Left renal pelvis (tissue), 4 donors: ENCODE measurements at places on chromosomes 16 and 17. TPM values are rescaled to one million over a fixed set of nuclear protein-coding genes. Genes with fewer than 3 reads are reported as not detected.

GRCh38 chr17:45070809-45071208 is 9.7 kb downstream of the NMT1 start:
- no peak for DNase-seq

DNA sequence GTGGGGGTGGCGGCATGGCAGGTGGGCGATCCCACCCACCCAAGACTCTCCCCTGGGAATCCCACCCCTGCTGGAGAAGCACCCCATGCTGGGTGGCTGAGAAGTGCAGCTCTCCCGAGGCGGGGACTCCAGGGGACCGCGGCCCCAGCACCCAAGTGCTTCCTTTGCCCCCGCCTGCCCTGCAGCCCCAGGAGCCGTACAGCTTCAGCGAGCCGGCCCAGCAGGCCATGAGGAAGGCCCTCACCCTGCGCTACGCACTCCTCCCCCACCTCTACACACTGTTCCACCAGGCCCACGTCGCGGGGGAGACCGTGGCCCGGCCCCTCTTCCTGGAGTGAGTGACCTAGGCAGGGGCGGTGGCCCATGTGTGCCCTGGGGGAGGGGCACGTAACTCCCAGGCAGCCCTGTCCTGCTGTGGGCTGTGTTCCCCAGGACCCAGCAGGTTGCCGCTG is 11.7 kb downstream of the GAA start:
- no peak for DNase-seq

GRCh38 chr16:67790071-67790470 is 16.3 kb downstream of the RANBP10 start:
- no peak for DNase-seq

- no peak for DNase-seq
These were observed 16.4 kb upstream of the SMIM36 start for GRCh38 chr17:55527540-55528118.

The KCNJ2 gene
- polyA plus RNA-seq: 2.5 TPM

The C17orf113 gene
- 3.4 TPM for polyA plus RNA-seq

- DNase-seq: no peak
These were observed 618.3 kb downstream of the MAF start for GRCh38 chr16:78982096-78982744.

DNA sequence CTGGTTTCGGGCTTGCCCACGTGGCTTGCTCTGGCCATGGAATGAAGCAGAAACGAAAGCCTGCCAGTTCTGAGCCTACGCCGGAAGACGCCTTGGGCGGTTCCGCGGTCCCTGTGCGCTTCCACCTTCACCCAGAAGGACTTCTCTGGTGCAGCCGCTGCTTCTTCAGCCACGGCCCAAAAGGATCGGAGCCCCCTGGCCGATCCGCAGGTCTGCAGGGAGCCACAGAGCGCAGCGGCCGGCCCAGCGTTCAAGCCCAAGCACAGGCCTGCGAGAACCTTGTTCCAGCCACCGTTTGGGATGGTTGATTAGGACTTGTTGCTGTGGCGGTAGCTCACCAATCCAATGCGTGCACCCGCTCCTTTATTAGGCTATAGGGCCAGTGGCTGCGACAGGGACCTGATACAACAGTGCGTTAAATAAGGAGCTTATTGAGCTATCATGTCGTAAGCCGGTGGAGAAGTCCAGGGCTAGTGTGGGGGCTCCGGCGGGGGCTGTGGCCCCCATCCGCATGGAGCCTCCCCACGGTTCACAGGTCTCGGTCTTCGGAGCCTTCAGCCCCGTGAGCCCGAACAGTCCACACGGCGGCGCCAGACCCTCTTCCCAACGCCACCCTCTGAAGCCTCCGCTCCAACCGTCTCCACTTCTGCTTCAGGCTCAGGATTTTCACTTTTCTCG is 10.2 kb upstream of the MPP2 start:
- no peak for DNase-seq

- DNase-seq: no peak
These were observed 39.3 kb upstream of the SLC38A10 start for GRCh38 chr17:81334391-81334901.

DNA sequence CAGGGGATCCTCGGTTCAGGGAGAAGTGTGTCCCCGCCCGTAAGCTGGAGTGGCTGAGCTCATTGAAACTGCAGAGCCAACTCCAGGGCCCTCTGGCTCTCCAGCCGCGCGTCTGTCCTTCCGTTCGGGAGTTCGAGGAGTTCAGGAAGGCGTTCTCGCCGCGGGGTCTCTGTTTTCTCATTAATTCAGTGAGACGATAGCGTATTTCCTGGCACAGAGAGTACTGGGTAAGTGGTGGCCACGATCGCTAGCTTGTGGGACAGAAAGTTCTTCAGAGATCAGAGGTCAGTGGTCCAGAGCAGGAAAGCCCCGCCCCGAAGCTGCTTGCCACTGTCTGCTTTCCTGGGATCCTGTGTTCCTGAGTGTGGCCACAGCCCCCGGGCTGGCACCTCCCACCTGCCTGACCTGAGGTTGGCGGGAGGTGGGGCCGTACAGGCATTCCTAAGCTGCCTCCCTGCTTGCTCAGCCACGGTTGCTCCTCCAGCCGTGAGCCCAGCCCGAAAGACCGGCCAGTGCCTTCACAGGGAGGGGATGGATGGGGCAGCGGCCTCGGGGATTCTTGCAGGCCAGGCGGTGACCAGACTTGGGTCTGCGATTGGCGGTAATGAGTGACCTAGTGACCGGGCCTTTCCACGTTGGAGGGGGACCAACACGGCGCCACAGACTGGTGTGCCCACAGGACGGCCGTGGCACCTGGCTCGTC is 8.9 kb downstream of the BAIAP2 start:
- DNase-seq: no peak

DNA sequence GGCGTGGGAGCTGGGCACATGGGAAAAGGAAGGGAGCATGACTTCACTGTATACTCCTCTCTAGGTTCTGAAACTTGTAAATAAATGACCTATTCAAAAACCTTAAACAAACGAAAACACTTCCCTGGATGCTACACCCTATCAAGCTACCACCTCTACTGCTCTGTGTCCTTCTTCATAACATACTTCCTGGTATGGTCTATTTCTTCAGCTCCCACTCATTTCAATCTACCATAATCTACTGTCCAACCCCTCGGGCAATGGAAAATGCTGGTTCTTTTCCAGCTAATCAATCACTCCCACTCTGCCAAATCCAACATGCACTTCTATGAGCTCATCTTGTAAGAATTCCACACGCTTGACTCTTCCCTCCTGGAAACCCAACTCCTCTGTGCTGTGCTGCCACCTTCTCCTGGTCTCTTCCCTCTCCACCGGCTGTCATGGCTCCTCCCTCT is 42.4 kb downstream of the AMFR start:
- DNase-seq: no peak

GRCh38 chr17:7307686-7308624 is 527 bp downstream of the EIF5A start:
- DNase-seq: no peak

GRCh38 chr16:1152651-1153259 is at the start of gene CACNA1H:
Gene CACNA1H (plus strand): TSS chr16:1153106. CDS start chr16:1153738, 632 bp downstream.
- no peak for DNase-seq

The PIPOX gene
- 2.4 TPM for polyA plus RNA-seq

DNA sequence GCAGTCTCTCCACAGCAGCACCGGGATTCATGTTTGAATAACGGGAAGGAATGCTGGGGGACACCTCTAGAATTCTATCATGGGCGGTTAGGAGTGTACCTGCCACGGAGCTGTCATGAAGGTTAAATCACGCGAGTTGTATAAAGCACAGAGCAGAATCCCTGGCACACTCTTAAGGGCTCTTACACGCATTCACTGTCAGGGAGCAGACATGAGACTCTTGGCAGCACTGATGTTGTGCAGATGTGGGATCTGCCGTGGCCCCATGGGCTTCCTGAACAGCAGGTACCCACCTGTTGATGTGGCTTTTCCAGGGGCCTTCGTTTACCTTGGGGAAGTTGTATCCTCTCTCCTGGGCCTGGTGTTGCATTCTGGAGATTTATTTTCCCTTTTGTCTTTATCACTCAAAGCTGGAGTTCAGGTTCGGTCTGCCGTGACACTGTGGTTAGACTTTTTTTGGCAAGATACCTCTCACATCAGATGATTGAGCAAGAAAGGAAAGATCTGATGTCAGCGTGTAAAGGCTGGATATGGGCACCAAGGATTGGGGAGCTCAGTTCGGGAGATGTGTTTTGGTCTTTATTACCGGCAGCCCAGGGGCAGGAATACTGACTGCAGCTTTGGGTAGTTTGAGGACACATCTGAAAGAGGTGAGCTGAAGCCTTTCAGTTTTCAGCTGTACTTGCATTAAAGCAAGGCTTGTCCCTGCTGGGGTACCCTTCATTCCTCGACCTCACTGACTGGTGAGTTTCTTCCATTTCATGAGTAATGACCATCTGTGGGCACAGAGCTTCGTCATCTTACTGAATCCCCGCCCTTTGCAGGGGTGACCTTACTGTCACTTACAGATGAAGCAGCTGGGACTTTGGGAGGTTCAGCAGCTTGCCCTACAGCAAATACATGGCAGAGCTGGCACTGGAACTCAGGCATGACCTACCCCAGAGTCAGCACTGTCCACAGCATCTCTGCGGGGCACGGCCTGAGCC is 19.3 kb downstream of the KNOP1 start:
- no peak for DNase-seq

The GAS2L2 gene
- polyA plus RNA-seq: not detected

DNA sequence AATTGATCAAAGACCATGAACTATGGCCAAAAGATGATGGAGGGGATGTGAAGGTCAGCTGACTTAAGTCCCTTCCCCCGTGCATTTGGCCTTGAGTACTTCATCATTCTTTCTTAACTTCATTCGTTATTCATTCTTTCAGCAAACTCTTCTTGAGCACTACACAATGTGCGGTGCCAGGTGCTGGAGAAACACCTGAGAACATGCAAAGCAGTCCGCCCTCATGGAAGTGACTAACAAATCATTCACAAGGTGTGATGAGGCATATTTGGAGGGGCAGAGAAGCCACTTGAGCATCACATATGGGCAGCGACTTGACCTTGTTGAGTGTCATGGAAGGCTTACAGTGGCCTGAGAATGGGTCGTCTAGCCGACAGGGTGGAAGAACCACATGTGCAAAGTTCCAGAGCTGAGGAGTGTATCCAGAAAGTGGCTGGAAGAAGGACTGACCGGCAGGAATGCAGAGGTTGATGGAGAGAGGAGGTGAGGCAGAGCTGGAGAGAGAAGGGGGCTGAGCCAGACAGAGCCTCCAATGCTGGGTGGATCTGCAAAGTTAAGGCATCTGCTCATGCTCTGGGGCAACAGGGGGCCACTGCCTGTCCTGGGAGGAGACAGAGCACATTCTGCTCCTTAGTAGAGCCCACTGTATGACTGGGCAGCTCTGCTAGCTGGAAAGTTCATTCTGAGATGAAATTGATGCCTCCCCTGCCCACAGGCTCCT is 25.1 kb upstream of the EIF1 start:
- no peak for DNase-seq

DNA sequence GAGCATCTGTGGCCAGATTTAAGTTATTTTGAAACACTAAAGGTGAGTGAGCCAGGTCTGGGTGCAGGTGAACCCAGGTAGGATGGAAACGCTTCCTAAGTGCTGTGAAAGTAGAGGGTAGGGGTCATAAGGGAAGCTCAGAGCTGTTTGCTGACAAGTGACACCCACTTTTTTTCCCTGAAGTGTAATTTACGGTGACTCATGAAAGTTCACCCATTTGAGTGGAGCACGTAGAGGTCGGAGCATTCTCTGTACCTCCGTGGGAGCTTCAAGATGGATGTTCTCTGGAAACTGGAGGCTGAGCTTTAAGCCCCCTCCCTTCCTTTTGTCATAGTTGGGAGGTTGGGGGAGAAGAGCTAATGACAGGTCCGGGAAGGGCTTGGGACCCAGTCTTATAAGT is 44.3 kb downstream of the MPRIP start:
- DNase-seq: no peak

- no peak for DNase-seq
These were observed 1.6 kb upstream of the SMTNL2 start for GRCh38 chr17:4582691-4583090.

DNA sequence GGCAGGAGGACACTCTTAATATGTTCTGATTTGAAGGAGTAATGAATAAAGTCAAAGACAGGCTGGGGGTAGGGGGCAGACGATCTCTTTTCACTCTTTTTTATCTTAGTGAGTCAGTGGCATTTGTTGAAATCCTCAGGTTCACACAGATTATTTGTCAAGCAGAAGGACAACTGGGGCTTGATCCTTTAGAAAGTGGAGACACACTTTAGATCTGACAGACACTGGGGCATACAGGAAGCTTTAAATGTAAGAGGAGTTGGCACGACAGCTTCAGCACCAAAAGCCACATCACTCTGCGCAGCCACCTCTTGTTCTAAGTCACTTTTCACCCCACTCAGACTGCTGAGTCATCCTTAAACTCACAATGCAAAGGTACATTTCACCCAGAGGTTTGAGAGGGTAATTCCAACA is 121.5 kb downstream of the STXBP4 start:
- no peak for DNase-seq

DNA sequence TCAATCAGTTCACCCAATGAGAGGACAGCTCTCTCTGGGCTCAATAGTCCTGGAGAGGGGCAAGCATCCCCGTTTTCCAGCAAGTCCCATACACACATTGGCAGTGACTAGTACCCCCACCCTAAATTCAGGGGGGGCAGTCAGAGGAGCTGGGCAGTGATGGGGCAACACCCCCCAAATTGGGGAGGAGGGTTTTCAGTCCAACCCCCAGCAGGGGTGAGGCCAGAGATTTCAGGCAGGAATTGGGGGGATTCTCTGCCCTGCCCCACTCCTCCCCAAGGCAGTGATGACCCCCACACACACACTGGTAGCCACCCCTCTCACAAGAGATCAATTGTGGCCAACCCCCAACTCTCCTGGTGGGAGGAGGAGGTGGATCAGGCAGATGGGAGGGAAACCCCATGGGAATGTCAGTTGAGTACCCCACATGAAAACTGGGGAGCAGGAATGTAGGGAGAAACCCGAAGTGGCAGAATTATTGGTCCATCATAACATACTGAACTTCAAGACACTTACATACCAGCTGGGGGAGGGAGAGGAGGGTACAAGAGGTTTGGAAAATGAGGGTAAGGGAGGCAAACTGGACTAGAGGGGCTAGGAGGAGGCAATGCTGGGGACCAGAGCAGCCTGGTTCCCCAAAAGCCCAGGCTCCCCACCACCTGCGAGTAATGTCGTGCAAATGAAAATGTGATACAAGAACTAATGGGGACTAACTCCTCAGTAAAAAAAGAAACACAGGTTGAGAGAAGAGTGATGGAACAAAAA is 3.1 kb downstream of the VAMP2 start:
- no peak for DNase-seq

DNA sequence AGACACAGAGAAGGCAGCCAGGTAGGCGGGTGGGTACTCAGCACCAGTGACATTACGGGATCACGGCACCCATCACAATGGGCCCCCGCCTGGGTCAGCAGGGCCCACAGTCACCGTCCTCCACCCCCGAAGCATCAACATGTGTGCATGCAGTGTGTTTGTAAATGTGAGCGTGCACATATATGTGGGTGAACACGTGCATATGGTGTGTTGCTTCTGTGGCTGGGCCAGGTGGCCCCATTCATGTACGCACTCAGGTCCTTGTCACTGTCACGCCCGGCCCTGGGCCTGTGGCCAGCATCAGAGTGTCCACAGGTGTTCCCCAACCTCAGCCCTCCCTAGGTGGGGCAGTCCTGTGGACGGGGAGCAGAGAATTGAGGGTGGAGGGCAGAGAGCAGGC is 37.1 kb downstream of the TNFRSF13B start:
- DNase-seq: no peak
